ENCODE measurements at places on chromosomes 3 and 15. TPM values are rescaled to one million over a fixed set of nuclear protein-coding genes. Genes with fewer than 3 reads are reported as not detected.

- no peak overlapping the region for H3K4me3 ChIP-seq
- peaks cover 45% of the 10 kb centered on the region for H3K4me1 ChIP-seq
- no peaks in the 10 kb centered on the region for H3K36me3 ChIP-seq
- H3K27me3 ChIP-seq: no peaks in the 10 kb centered on the region
Measured at GRCh38 chr3:61876797-61877196, 315.4 kb downstream of the PTPRG start.

The NGLY1 gene
- total RNA-seq: 20.2 TPM

GRCh38 chr3:151314137-151314536 lies 2.5 kb downstream of the GPR87 start:
- H3K36me3 ChIP-seq: no peaks in the 10 kb centered on the region
- H3K4me1 ChIP-seq: no peaks in the 10 kb centered on the region
- DNase-seq: no peak

DNA sequence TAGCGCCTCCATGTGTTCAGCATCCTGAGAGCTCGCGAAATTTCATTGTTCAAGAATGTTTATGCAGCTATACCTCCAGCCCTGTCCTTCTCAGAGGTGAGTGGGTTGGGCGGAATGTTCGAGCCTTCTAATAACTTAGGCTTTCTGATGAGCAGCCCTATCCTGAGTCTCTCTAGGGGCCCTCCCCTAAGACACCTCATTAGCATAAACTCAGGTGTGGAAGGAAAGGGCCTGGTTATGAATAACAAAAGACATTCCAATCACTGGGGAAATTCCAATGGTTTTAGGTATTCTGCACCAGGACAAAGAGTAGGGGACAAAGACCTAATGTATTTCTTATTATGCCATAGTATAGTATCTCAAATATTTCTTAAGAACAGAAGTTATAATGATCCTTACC lies 138.1 kb upstream of the PDZRN3 start:
- no peak overlapping the region for H3K27ac ChIP-seq
- no peak for DNase-seq
- no peaks in the 10 kb centered on the region for H3K27me3 ChIP-seq
- H3K36me3 ChIP-seq: no peaks in the 10 kb centered on the region
- no peak overlapping the region for H3K4me3 ChIP-seq

DNA sequence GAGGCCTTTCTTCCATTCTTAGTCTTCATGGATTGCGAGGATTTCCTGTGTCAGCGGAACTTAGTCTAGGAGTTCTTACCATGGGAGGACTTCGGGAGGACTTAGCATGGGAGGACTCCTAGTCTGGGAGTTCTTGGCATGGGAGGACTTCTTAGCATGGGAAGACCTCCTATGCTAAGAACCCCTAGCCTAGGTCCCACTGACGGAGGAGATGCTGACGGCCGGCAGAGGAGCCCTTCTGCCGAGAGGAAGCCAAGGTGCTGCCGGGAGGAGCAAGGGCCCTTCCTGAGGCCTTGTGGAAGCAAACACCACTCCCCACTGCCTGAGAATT lies 35.6 kb upstream of the LDHAL6B start:
- H3K36me3 ChIP-seq: peaks cover 15% of the 10 kb centered on the region
- no peak for DNase-seq
- no peaks in the 10 kb centered on the region for H3K27me3 ChIP-seq
- H3K4me3 ChIP-seq: no peak overlapping the region

GRCh38 chr15:88878720-88879184 lies 16.6 kb downstream of the HAPLN3 start:
- H3K27me3 ChIP-seq: no peaks in the 10 kb centered on the region
- H3K4me3 ChIP-seq: no peak overlapping the region
- H3K36me3 ChIP-seq: no peaks in the 10 kb centered on the region

DNA sequence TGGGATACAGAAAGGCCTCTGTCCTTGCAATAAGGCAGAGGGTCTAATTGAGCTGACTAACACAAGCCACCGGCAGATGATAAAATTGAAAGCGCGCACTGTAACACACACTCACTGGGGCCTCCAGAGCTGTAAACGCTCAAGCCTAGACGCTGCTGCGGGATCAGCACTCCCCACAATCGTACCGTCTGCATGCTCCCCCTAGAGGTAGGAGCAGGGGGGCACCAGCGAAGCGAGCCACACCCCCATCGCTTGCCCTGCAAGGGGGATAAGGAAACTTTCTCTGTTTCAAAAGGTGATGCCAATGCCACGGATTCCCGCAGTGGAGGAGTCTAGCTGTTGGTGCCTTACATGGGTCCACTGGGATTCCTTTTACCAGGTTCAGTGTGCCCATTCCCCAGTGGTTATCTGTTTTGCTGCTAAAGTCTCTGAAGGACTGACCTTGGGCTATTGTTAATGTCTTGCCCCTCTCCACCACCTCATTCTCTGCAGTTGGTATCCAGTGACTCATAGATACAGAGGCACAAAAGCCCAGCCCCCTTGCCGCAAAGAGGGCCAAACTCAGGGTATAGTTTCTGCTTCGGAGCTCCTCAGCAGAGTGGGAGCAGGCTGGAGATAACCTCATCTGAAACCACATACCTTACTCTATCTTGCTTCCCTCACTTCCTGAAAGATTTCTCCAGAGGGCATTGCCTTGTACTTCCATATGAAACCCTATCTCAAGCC lies 139.3 kb upstream of the KBTBD8 start:
- H3K27ac ChIP-seq: no peak overlapping the region
- no peaks in the 10 kb centered on the region for H3K36me3 ChIP-seq
- no peak overlapping the region for H3K4me3 ChIP-seq
- no peaks in the 10 kb centered on the region for H3K4me1 ChIP-seq
- no peaks in the 10 kb centered on the region for H3K27me3 ChIP-seq

DNA sequence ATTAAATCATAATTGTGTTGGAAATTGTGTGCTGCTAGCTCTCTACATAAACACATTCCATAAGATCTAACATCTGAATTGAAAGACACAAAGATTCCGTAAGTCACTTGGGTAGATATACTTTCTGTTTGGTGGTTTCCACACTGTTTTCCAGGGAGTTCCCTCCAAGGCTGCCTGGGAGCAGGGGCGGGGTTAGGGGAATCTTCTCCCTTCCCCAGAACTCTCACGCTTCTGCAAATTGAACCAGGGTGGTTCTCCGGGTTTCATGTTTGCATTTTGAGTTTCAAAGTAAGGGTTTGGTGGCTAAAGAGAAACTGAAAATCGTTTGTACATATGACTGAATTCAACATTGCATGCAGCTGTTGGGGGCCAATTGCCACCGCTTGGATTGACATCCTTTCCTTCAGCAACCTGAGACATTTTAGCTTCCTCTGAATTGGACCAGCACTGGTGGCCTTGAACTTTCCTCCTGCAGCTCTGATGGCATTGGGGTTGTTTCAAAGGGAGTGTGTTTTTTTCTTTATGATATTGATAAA lies 192.7 kb upstream of the FEZF2 start:
- H3K4me1 ChIP-seq: peaks cover 18% of the 10 kb centered on the region
- DNase-seq: no peak
- no peaks in the 10 kb centered on the region for H3K27me3 ChIP-seq
- no peak overlapping the region for H3K4me3 ChIP-seq

DNA sequence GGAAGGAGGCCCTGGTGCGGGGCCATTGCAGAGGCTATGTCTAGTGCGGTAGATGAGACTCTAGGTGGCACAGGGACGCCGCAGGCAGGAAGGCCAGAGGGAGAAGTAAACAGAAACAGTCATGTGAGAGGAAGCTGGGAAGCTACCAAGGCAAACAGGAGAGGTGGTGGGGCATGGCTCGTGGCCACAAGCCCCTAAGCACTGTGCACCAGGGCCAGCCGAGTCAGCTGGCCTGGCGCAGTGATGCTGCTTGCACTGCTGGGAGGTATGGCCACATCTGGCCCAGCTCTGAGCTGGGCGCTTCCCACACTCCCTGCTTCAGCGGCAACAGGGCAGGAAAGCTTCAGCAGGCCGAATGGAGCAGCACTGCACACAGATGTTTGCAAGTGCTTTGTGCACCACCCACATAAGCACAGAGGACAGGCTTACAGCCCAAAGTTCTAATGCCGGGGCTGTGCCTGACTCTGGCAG lies 76.6 kb downstream of the SRGAP3 start:
- no peaks in the 10 kb centered on the region for H3K27me3 ChIP-seq
- H3K4me1 ChIP-seq: no peaks in the 10 kb centered on the region
- H3K4me3 ChIP-seq: no peak overlapping the region
- H3K27ac ChIP-seq: no peak overlapping the region
- H3K36me3 ChIP-seq: no peaks in the 10 kb centered on the region

GRCh38 chr15:80020731-80021130 lies 38.7 kb upstream of the ZFAND6 start:
- no peak overlapping the region for H3K27ac ChIP-seq
- no peaks in the 10 kb centered on the region for H3K4me1 ChIP-seq
- no peak overlapping the region for H3K4me3 ChIP-seq
- no peaks in the 10 kb centered on the region for H3K27me3 ChIP-seq
- no peaks in the 10 kb centered on the region for H3K36me3 ChIP-seq

The TRIP4 gene
- total RNA-seq: 8.7 TPM

GRCh38 chr15:59457103-59457502 lies 19.1 kb downstream of the FAM81A start:
- no peaks in the 10 kb centered on the region for H3K4me1 ChIP-seq
- no peaks in the 10 kb centered on the region for H3K27me3 ChIP-seq
- H3K36me3 ChIP-seq: no peaks in the 10 kb centered on the region
- H3K4me3 ChIP-seq: no peak overlapping the region
- DNase-seq: no peak

DNA sequence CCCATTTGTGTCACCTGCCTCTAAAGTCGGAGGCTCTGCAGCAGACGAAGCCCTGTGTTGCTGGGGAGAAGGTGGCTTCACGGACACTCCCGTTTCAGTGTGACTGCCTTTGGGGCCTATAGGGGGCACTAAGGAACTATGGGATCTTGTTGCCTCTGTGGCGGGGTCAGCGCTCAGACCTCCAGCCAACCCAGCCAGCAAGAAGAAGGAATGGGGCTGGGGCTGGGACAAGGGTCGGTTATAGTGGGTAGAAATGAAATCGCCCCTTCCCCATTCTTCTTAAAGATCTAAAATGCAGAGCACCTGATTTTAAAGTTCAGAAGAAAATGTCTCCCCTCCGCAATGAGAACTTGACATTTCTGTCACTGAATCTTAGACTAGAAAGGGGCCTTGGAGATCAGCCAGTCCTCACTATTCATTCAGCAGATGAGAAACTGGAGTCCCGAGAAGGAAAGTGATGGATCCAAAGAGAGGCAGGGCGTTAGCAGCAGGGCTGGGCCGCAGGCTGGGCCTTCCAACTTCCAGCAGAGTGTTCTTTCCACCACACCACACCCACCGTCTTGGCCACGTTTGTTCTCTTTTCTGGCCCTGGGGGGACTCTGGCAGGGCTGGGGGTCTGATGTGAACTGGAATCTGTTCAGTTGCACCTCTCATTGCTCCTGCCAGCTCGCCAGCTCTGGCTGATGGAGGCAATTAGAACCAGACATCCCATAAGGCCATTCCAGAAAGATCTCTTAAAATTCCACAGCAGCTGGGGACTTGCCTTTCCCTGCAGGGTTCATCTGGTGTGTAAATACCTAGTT lies 195.4 kb downstream of the OPA1 start:
- DNase-seq: peak; percentile 67
- no peaks in the 10 kb centered on the region for H3K4me1 ChIP-seq
- no peak overlapping the region for H3K27ac ChIP-seq
- H3K4me3 ChIP-seq: no peak overlapping the region
- H3K27me3 ChIP-seq: no peaks in the 10 kb centered on the region

DNA sequence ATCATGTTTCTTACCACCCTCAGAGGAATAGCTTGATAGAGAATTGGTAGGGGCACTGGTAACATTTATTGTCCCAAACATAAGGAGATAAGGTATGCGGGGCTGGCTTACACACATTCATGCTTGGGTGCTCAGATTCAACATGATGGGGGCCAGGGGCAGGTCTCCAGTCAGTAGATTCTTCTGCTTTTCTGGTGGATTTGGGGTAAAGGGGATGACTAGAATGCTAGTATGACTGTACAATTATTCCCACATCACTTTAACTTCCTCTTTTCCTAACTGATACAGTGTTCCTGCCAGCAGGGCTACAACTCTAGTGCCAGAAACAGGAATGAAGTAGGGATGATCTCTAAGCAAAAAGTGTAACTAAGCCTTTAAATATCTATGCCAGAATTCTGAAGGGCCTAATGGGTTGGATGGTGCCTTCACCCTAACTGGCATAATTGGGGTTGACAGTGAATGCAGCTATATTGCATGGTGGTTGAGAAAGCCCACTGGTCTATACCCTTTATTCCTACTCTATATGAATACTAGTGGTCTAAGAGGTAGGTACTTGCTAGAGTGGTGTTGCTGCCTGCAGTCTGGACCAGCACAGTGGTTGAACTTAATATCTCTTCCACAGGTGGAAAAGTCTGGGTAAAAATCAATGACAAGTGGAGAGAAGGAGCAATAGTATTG lies 117.4 kb downstream of the IL12A start:
- no peaks in the 10 kb centered on the region for H3K36me3 ChIP-seq
- no peak for DNase-seq
- no peaks in the 10 kb centered on the region for H3K27me3 ChIP-seq
- H3K4me3 ChIP-seq: no peak overlapping the region
- H3K27ac ChIP-seq: no peak overlapping the region

DNA sequence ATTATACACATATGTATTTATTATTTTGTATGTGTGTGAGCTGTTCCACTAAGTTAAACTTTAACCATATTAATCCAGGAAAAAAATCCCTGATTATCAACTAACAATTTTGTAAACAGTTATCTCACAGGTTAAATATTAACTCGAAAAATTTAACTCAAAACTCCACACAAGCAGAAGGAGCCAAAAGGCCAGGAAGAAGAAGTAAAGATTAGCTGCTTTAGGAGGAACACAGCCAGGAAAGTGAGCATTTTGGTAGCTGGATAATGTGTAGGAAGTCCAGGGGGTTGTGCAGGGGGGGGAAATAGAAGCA lies 425.0 kb downstream of the TIGIT start:
- H3K27ac ChIP-seq: peak overlapping the region; percentile 15
- no peaks in the 10 kb centered on the region for H3K27me3 ChIP-seq
- DNase-seq: no peak
- no peak overlapping the region for H3K4me3 ChIP-seq
- peaks cover 18% of the 10 kb centered on the region for H3K4me1 ChIP-seq

GRCh38 chr3:163951397-163951987 lies 1126.8 kb downstream of the SI start:
- H3K27me3 ChIP-seq: no peaks in the 10 kb centered on the region
- no peak overlapping the region for H3K4me3 ChIP-seq
- no peak overlapping the region for H3K27ac ChIP-seq
- H3K4me1 ChIP-seq: no peaks in the 10 kb centered on the region
- no peak for DNase-seq

The NANOGP8 gene
- total RNA-seq: not detected

The ACP3 gene
- total RNA-seq: 2.5 TPM

DNA sequence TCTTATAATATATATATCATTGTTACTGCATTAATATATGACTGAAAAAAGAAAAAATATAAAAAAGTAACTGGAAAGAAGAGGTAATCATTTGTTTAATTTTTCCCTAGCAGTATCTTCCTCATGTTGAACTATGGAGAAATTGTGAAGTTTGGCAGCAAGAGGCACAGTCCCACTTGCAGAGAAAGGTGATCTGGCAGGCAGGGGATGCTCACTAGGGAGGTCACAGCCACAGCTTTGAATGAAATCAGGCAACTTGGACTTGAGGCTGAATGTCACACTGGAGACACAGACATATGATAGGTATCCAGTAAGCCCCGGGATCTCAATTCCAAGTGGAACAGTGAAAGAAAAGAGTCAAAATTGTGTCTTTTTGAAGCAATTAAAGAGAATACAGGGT lies 149.9 kb upstream of the RORA start:
- no peak overlapping the region for H3K4me3 ChIP-seq
- no peak overlapping the region for H3K27ac ChIP-seq
- H3K4me1 ChIP-seq: no peaks in the 10 kb centered on the region

Measured in right atrium auricular region (tissue), 2 donors.